GM12878 (cell line): ENCODE measurements at places on chromosomes 13 and 19. TPM values are rescaled to one million over a fixed set of nuclear protein-coding genes. Genes with fewer than 3 reads are reported as not detected.

DNA sequence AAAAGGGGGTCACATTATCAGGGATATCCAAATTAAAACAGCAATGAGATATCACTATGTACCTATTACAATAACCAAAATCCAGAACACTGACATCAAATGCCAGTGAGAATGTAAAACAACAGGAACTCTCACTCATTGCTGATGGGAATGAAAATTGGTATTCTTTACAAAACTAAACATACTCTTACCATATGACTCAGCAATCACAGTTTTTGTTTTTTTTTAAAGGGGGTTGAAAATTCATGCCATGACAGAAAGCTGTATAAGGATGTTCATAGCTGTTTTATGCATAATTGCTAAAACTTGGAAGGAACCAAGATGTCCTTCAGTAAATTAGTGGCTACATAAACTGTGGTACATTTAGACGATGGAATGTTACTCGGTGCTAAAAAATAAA lies 71.6 kb upstream of the SLITRK1 start:
- DNase-seq: no peak

GRCh38 chr19:49243129-49243528 lies 81.9 kb downstream of the SLC6A16 start:
- no peak for DNase-seq

GRCh38 chr19:46393456-46394401 lies 19.6 kb downstream of the CCDC8 start:
- no peak for DNase-seq

DNA sequence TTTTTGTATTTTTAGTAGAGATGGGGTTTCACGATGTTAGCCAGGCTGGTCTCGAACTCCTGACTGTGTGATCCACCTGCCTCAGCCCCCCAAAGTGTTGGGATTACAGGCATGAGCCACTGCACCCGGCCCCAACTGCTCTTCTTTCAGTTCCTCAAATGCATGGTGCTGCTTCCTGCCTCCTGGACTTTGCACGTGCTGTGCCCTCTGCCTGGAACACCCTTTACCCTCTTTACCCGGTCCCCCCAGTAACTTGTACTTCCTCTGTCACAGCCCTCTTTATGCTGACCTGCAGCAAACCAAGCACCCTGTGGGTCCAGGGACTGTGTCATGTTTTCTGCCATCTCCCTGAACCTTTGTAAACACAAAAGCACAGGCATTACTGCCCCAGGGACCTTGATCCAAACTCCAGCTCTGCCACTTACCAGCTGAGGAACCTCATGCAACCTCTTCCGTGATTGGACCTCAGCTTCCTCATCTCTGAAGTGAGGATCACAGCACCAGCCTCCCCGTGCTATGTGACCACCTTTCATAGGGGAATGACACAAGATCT lies 3.8 kb downstream of the BLVRB start:
- DNase-seq: peak; percentile 61

The SIGLEC12 gene
- 0.29 TPM in 1 of 2 replicates, not detected in the other for total RNA-seq

DNA sequence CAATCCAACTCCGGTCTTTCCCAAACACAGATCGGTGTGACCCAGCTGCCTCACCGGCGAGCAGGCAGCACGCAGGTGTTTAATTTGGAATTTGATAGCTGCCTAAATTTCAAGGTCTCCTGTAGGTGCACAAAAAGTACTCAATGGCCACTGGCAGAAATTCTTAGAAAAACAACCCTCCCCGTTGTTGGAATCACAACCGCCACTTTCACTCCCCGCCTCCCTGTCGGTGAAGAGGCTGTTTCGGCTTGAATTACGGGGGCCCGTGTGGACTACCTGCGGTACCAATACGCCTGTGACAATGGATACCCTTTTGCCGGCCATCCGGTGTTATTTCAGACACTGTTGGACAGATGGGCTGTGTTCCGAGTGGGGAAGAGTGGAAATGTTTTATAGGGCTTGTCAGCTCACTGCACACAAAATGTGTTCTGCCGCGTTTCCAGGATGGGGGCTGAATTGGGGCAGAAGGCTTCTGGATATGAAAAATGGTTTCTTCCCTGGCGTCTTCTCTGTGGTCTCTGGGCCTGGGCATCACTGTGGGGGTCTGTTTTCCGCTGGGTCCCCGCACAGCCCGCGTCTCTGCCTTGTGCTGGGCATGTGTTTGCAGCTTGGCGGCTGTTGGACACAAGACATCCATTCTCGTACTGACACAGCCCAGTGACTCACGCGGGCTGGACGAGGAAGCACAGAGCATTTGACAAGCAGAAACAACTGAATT lies 45.4 kb downstream of the ZIC5 start:
- no peak for DNase-seq

DNA sequence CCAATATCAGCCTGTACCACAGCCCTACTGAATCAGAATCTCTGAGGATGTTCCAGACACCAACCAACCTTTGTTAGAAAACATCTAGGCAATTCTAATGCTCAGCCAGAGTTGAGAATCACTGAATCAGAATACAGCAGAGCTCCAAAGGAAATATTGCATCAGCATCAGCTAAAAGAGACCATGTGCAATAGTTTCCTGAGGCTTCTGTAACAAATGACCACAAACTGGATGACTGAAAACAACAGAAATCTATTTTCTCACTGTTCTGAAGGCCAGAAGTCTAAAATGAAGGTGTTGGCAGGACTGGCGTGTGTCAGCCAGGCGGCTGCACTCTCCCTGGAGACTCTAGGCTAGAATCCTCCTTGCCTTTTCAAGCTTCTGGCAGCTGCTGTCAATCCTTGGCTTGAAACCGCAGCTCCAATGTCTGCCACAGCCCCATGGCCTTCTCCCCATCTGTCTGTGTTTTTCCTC lies 1.2 kb upstream of the DCT start:
- DNase-seq: no peak

DNA sequence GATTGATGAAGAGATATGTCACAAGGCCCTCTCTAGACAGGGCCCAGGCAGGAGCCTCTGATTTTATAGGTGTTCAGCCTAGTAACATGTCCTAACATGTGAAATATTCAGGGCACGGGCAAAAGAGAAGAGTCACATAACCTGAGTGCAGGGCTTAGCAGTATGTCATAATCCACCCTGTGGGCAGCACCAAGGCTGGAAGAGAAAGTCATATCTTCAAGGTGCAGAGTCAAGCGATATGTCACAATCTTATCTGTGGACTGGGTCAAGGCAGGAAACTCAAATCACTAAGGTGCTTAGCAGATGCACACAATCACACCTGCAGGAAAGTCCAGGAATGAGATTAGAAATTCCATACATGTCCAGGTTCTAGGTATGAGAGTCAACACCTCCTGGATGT lies 51.5 kb upstream of the ZNF728 start:
- DNase-seq: no peak

DNA sequence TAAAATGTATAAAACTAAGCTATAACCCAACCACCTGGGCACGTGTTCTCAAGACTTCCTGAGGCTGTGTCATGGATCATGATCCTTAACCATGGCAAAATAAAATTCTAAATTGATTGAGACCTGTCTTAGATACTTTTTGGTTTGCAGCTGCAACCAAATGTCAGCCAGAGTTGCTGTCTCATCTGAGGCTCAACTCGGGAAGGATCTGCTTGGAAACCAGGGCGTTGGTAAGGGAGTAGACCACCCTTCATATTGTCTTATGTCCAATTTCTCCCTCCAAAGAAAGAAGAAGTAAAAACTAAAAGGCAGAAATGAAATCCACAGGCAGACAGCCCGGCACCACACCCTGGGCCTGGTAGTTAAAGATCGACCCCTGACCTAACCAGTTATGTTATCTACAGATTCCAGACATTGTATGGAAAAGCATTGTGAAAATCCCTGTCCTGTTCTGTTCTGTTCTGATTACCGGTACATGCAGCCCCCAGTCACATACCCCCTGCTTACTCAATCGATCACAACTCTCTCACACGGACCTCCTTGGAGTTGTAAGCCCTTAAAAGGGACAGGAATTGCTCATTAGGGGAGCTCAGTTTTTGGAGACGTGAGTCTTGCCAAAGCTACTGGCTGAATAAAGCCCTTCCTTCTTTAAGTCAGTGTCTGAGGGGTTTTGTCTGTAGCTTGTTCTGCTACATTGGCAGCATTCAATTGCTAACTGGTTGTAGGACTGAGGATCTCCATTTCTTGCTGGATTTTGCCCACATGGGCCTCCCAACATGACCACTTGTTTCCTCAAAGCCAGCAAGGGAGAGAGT lies 22.9 kb upstream of the IGSF23 start:
- DNase-seq: no peak

GRCh38 chr19:41939861-41940730 lies 11.8 kb upstream of the ERFL start:
- no peak for DNase-seq

The ONECUT3 gene
- not detected in 2 replicates for total RNA-seq

- DNase-seq: no peak
Measured at GRCh38 chr13:50845211-50845610, 1.7 kb upstream of the DLEU7 start.

DNA sequence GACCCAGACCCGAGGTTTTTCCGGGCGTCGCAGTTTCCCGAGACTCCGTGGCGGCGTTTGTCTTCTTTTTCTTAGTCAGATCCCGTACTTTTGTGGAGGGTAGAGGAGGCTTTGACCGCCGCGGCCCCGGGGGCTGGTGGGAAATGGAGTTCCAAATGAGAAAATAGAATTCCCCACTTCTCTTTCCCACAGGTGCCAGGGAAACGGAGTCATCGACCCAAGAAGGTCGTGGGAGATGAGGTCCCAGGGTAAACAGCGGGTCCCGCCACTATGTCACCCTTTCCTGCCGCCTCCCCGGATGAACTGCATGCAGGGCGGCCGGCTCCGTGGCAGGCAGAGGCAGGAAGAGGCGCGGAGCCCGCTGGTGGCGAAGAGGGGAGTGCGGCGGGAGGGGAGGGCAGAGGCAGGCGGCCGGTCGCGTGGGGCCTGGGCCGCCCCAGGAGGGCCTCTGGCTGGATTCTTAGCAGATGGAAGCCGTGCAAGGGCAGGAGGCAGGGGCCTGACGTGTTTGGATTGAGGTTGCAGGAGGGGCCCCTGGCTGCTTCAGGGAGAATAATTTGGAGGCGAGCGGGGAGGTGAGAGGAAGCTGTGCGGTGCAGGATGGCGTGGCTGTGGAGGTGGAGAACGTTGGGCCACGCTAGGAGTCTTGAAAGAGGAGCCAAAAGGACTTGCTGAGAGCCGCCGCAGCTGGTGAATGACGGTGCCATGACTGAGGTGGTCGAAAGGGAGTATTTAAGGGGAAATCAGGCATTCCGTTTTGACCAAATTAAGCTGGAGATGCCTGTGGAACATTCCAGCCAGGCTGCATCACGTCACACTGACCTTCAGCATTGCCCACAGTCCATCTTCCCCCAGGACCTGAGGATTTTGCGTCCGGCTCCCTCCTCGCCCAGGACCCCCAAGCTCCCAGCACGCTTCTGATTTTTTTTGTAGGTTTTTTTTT lies 11.7 kb downstream of the CYTH2 start:
- DNase-seq: no peak

- DNase-seq: no peak
Measured at GRCh38 chr19:34667349-34668076, 9.4 kb downstream of the SCGB2B2 start.

- DNase-seq: no peak
Measured at GRCh38 chr13:43983373-43983772, 103.7 kb downstream of the LACC1 start.

DNA sequence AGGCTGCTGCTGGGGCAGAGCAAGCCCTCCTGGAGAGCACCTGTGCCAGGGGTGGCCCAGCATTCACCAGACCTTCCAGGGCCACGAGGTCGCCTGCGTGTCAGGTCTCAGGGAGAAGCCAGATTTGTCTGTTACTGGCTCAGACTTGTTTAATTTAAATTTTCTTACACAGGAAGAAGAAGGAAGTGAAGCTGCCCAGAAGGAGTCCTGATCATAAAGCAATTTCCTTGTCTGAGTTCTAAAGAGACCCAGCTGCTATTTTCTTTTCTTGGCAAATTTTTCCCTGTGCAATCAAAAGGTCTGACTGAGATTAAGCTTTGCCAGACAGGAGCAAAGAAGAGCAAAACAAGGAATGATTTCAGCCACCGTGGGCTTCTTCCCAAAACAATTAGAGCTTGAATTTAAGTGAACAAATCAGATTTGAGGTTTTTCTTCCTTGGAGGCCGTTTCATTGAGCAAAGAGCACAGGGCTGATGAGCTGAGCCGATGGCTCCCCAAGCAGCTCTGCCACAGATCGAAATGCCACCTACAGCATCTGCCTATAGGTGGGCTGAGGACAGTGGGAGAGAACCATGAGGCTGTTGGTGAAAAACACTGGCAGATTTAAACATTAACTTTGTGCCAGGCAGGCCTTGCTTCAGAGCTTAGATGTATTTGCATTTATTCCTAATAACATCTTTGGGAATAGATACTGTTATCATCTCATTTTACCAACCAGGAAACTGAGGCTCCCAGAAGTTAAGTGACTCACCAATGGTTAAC lies 40.1 kb downstream of the HSPH1 start:
- no peak for DNase-seq

GRCh38 chr13:30178976-30179375 lies 128.4 kb downstream of the KATNAL1 start:
- DNase-seq: no peak

GRCh38 chr13:24997367-24997967 lies 98.5 kb upstream of the PABPC3 start:
- no peak for DNase-seq

The GPR12 gene
- not detected in 2 replicates for total RNA-seq

DNA sequence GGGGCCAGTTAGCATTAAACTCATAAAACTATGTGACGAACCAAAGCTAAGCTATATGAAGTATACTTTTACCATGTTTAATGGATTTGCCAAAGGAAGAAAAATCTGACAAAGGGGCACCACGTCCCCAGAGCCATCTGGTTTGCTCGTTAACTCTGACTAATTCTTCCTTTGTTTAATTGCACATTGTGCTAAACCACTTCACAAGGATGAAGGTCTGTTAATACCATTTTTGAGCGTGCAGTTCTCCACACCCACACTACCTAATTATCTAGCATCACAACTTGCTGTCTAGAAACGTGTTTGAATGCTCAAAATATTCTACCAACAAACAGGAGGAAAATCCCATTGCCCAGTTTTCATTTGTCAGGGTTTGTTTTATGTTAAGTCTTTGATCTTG lies 74.8 kb downstream of the COL4A1 start:
- DNase-seq: no peak

DNA sequence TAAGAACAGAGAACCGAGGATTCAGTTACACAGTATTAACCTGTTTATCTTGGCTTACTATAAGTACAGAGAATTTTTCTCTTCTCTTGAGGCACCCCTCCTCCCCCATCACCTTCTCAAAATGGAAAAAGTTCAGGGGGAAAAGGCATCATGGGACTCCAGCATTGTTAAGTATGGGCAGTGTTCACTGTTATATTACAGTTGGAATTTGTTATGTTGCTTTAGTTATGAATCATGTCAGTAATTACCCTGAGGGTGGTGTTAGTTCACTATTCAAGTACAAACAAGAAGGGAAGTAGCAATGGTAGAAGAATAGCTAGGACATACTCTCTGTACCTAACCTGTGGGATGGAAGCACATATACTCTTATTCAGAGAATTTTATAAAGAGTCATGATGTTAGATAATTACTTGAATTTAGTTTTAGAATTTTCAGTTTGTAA lies 12.0 kb downstream of the LPAR6 start:
- DNase-seq: peak; percentile 25

The SAMD1 gene
- total RNA-seq: 71.7 and 74.5 TPM in 2 replicates

- no peak for DNase-seq
Measured at GRCh38 chr13:60047918-60048317, 115.8 kb downstream of the DIAPH3 start.
